GOT3 (cell line): ENCODE measurements at places on chromosomes 13 and 19.

DNA sequence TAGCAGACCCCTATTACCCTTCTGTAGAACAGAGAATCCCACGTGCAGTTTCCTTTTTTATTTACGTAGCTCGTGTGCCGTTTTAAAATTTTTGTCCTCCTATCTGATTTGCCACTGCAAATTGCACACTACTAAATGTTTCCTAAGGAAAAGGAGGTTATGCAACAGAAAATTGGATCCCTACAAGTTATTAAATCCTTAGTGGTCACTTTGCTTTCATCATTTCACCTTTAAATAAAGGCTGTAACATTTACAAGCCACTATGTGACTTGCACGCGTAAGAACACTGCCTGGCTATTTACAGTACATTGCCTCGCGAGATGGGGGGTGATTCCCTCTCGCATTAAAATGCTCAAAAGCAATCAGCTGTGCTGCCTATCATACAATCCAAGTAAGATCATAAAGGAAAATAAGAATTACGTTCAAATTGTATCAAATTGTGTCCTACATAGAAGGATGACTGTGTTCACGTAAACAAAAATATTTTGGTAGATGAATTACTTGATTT lies 525.6 kb downstream of the SUCLA2 start:
- no peak for DNase-seq

DNA sequence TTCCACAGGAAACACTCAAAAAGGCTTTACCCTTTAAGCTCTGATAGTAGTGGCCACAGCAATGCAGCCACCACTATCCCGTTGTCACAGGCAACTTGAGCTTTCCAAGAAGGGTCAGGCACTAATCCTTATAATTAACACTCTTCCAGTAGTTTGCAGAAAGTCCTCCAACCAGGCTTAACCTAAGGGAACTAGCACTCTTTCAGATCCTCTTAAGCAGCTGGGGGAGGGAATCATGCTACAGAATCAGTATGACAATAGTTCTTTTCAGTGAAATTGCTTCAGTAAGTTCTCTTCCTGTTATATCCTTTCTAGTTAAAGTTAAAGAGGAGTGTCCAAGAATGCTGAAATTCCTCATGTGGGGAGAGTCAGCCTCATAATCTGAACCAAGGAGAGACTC lies 82.2 kb downstream of the TNFSF11 start:
- no peak for DNase-seq

- DNase-seq, result no peak
These were observed 13.6 kb downstream of the UBAC2 start for GRCh38 chr13:99214232-99214631.

DNA sequence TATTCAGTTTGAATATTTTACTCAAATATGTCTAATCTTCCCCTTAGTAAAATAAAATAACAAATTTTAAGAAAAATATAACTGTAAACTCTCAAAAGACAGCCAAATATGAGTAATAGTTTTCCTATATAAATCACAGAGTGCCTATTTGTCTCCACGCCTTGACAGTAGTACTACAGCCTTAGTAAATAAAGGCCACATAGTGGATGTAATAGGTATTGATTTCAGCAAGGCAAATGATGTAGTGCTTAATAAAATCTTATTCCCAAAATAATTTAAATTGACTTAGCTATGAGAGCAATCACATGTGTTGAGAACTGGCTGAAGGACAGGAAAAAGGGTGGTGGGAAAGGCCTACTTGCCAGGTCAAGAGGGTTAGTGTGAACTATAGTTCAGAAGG lies 747.2 kb downstream of the OLFM4 start:
- DNase-seq, result no peak

GRCh38 chr19:7705387-7706187 lies 3.7 kb upstream of the FCER2 start:
- DNase-seq, result no peak

GRCh38 chr13:44508562-44509077 lies 67.5 kb downstream of the TSC22D1 start:
- DNase-seq, result no peak

DNA sequence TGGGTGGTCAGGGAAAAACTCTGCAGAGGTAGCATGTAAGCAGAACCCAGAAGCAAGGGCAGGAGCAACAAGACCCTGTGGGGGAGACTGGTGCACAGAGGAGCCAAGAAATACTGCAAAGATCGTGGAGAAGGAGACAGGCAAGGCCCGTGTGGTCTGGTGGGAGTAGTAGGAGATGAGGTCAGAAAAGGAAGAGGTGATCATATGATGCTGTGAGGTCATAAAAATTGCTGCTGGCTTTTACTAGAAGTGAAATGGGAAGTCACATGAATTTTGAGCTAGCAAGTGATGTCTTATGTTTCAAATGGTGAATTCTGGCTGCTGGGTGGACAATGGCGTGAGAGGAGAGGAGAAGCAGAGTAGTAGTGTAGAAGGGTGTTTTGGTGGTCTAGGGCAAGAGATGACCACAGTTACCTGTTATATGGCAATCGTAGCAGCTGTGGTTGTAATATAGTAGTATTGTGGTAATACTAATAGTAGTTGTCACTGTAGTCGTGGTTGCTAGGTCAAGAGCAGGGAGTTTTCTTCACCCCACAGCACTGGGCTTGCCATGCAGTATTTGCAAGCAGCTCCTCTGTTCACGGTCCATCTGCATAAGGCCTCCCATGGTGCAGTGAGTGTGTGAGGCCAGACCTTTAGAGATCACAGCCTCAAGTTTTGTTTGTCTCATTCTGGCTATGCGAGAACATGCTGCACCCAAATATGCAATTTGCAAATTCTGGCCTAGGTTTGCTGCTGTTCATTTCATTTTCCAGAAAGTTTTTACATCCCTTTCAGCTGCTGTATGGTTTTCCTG lies 205.0 kb downstream of the TSHZ3 start:
- DNase-seq, result no peak

GRCh38 chr13:49435992-49436391 lies 7.9 kb downstream of the CAB39L start:
- DNase-seq, result no peak

DNA sequence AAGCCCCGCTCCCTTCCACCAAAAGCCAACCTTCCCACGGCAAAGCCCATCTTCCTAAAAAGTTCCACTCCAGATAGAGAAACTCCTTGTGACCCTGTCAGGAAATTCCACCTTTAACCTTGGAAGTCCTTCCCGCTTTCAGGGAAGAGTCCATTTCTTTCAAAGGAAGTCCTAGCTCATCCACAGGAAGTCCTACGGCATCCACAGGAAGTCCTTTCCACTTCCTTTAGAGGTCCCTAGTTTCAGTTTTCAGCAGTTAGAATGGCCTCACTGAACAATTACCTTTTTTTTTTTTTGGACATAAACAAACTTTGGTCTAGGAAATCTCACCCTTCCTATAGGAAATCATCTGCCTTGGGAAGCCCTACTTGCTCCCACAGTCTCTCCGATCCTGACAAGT lies 31.7 kb downstream of the TRPM4 start:
- no peak for DNase-seq

GRCh38 chr13:106110241-106110855 lies 425.1 kb downstream of the EFNB2 start:
- no peak for DNase-seq

- DNase-seq, result no peak
These were observed 92.7 kb downstream of the ATP11A start for GRCh38 chr13:112782429-112783010.

DNA sequence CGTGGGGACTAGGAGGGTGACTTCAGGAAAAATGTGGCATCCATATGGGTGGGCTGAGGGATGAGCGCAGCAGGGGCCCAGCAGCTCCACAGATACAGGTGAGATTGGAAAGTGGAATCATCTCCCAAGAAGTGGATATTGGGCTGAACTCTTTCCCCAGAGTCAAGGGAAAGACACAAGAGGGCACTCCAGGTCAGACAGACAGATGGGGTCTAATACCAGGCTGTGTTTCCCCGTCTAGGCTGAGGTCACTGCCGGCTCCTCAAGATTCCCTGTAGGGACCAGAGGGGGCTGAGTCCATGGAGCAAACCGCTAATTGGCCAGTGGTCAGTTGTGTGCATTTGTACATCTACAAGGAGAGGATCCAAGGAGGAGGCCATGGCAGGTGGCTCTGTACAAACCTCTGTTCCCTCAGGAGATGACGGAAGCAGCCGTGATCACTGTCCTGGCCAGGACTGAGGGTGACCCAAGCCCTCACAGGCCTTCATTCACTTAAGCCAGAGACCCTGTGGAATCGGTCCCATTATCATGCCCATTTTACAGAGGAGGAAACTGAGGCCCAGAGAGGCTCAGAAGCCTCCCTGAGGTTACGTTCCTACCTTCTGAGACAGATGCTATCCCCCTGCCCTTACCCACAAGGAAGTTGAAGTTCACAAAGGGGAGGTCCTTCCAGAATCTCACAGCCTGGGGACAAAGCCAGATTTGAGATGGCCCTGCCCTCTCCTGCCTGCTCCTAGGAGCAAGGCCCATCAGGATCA lies 14.9 kb upstream of the IGLON5 start:
- no peak for DNase-seq

- DNase-seq, result peak; percentile 42
These were observed at the start of gene GADD45GIP1 for GRCh38 chr19:12956446-12957388. TSS of gene GADD45GIP1 (minus strand) at chr19:12957223. CDS start at chr19:12957212, 11 bp downstream.

- no peak for DNase-seq
These were observed 77.3 kb downstream of the DHRS12 start for GRCh38 chr13:51726446-51727193.

GRCh38 chr13:41588899-41589298 lies 131.5 kb downstream of the RGCC start:
- DNase-seq, result no peak

DNA sequence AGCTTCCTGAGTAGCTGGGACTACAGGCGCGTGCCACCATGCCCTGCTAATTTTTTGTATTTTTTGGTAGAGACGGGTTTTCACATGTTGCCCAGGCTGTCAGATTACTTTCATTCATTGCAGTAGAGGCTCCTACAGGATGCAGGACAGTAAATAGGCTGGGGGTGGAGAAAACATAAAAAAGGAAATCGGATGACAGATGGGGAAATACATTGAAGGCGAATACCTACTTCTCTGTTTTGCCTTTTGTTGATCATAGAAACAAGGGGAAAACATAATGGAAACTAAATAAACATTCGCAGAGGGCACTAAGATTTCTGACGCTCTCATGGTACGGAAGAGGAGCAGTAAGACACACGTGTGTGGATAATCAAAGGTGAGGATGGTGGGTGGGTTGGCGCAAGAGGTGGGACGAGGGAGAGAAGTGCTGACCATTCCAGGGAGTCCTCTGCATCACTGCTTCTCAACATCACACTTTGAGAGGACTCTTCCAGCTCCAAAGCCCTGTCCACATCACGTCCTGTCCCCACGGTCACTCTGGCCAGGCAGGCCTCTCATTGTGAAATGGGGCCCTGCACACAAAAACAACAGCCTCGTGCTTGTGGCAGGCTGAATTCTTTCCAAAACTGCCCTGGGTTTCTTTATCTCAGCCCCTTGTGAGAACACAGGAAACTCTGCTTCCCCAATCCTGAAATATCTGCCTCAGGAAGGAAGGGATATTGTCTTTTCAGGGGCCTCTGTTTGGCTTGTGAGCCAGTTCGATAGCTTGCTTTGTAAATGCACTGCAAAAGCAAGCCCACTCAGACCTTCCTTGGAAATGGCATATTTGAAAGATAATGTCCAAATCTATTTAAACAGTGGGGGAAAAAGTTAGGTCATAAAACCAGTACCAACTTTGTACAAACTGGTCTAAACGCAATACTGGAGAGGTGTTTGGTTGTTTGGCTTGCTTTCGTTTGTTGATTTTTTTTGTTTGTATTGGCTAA lies 188.5 kb downstream of the FOXO1 start:
- no peak for DNase-seq

DNA sequence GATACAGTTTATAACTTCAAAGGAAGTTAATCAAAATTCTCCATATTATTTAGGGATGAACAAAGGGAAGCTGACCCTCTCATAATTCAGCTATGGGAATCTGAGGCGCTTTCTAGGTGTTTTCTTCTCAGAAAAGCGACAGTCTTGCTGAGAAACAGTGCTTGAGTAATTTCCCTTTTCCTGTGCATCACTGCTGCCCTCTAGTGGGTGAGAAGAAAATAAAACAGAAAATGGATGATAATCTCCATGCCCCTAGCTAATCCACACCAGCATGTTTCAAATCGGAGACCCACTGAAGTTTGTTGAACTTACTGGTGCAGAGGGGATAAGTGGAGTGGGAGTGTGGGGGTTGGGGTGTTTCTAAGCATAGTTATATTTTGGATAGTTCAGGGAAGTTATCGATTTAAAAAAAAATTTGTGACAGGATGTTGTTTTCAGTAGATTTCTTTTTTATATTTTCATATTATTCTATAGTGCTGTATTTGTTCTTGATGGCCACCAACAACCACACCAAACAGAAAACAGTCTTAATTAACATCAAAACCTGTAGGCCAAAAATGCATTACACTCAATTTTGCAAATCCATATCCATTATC lies 21.4 kb downstream of the LCP1 start:
- no peak for DNase-seq

DNA sequence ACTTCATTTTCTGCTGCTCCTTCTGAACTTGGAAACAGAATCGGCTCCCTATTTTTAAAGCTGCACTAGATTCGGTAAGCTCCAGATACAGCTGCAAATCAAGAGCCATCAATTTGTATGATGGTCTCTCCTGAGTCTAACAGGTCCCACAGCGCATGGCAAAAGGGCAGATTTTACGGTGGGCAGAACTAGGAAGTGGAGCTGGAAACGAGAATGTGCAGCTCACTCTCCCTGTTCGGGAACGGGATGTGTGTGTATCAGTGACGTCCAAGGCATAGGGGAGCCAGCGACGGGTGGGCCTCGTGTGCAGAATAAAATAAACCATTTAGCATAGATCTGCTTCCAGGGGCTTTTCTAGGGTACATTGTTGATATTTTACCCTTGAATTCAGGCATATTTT lies 74.2 kb downstream of the COL4A1 start:
- no peak for DNase-seq

DNA sequence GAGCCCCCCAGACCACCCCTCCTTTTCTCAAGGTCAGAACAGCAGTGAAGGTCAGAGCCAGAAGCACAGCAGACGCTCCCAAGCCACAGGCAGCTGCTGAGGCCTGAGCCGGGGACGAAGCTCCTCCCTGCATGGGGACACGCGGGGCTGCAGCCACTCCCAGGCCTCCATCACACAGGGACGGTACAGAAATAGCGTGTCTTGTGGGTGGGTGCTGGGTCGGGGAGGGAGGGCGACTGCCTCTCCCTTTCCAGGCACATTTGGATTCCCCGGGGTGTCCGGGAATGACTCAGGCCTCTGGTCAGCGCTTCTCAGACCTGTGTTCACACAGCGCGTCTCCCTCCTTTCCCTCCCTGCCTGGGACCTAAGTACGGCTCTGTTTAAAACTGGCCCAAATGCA lies 33.2 kb downstream of the RASA3 start:
- DNase-seq, result peak; percentile 21

DNA sequence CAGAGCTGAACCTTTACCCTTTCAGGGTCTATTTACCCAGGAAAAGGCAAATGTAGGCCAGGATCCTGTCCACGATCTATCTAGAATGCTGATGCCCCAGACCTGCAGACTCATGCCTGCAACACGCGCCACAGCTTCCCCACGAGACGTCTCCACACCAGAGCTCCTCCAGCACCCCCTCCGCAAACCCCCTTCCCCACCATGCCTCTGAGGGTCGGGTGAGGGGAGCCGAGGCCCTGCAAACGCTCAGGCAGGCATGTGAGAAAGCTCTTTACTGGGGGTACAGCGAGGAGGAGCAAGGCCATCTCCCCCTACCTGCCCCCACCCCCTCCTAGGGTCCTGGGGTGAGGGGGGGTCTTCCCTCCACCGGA lies 8.9 kb downstream of the DYRK1B start:
- DNase-seq, result no peak

GRCh38 chr19:4278419-4279266 lies at the start of gene SHD:
TSS of gene SHD (plus strand) at chr19:4279266. CDS start at chr19:4280064, 798 bp downstream.
- no peak for DNase-seq
